ENCODE measurements at places on chromosomes 3 and 15. TPM values are rescaled to one million over a fixed set of nuclear protein-coding genes. Genes with fewer than 3 reads are reported as not detected.

SNTN gene
- not detected for total RNA-seq

CCR9 gene
- total RNA-seq = not detected

PSTPIP1 gene
- not detected for total RNA-seq

NRROS gene
- 2.7 TPM for total RNA-seq

SPATA12 gene
- total RNA-seq = not detected

CTXN2 gene
- not detected for total RNA-seq

POMGNT2 gene
- total RNA-seq = 14.9 TPM

OR5H14 gene
- total RNA-seq = not detected

AADACL2 gene
- total RNA-seq = not detected

NLGN1 gene
- 0.39 TPM for total RNA-seq

KY gene
- total RNA-seq = not detected

SLC28A1 gene
- total RNA-seq = not detected
